IMR-90 (cell line): ENCODE measurements at places on chromosomes 2 and 18.

DNA sequence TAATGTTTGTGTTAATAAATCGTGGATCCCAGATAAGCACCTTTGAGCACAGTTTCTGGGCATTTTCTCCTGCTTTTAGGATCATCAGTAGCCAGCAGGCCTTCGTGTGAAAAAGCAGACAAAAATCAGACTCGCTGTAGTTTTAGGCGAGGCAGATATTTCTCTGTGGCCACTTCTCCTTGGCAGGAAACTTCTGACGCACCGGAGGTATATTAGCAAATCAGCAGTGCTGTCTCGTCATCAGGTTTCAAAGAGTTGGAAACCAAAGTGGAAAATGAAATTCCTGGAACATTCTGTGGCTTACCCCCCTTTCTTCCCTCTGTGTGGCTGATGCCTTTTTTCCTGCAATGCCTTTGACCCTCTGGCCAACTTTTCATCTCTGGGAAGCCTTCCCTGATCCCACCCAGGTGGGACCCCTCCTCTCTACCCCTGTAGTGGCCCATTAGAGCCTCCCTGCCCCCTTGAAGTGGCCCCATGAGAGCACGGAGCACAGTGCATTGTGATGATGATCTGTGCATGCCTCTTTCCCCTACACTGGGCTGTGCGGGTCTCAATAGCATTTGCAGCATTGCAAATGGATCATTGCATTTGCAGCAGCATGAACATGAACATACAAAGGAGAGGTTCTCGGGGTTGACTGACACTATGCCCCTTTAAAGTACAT, 93.3 kb downstream of the RNF144A start:
- peak; percentile 3 for DNase-seq

DNA sequence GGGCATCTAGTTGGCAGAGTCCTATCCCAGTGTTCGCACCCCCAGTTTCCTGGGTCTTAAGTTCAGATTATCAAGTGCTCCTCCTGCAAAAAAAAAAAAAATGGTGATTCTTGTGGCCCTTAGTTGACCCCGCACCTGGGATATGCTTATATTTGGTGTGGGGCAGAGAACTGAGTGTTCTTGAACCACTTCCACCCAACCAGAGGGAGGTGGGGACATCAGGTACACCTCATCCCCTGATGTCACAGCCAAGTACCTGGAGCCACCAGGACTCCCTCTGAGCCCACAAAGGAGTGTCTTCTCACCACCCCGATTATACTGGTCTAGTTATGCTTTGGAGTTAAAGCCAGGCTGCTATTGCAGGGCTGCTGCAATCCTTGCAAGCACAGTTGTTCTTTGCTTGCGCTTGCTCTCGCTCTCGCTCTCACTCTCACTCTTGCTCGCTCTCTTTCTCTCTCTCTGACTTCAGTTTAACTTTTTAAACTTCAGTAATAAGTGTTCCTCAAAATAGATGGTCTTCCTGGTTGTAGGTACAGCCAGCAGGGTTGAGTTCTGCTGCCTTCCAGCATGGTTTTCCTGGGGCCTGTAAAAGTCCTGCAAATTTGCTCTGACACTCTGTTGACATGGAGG, 265.7 kb downstream of the NEDD4L start:
- no peak for DNase-seq

DNA sequence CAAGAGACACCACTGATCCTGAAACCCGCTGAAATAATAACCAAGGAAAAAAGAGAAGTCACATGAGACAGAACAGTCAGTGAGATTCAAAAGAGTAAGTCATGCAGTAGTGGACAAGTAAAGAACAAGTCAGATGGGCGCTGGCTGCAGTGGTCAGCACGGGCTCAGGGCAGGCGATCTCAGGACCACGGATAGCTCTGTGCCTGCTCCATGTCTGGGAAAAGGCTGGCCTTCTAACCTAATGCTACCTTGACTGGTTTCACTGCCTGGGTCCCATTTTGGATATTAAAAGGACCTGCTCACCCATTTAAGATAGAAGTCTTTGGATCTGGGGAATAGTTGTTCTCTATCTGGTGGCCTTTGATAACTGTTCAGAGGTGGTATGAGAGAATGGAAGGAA, 61.7 kb upstream of the LCLAT1 start:
- DNase-seq: peak; percentile 63

DNA sequence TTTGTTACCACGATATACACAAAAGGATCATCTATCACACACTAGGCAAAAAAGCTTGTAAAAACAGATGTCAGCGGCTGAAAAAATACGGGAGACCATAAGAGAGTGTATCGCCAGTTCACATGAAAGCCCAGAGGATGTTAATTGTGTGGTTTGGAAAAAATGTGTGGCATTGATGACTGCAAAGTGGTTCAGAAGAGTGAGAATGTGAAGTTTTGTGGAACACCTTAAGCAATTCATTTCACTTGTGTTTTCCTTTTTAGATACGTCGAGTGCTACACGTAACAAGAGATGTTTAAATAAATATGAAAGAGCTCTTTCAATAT, 61.7 kb upstream of the DAPL1 start:
- no peak for DNase-seq

DNA sequence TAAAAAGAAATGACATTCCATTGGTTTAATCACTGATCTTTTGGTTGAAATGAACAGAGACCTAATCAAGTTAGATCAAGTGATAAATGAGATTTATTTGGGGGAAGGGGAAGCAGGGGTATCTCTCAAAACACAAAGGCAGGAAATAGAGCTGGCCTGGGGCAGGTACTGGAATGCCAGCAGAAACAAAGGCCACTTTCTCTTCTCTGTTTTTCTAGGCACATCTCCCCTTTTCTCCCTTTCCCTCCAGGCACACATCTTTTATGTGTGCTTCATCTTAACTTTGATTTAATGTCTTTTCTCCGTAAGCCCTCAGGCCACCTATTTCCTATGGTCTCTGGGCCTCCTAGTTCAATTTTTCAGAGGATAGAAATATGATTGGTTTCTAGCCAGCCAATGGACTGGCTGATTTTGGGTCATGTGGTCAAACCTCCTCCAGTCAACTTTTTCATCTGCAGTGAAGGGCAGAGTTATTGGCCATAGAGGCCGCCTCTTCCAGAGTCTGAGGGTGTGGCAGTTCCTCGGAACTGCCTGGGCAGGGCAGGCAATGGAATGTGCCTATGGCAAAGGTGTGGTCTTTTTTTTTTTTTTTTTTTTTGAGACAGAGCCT, 58.9 kb upstream of the FAM136A start:
- no peak for DNase-seq

- DNase-seq: no peak
Observed at GRCh38 chr2:78817430-78817829, 208.1 kb upstream of the REG3G start.

DNA sequence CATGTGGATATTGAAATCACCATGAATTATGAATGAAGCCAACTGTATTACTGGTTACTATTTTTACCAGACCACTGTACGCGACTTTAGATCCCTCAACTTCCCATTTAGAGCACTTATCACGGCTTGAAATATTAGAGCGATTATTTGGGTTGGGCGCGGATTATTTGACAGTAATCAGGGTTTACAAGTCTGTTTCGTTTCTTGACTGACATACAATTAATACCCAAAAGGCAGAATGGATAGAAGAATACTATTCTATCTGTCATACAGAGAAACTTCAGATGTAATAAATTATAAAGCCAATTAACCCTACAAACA, 496 bp upstream of the NAPG start:
- DNase-seq: no peak

DNA sequence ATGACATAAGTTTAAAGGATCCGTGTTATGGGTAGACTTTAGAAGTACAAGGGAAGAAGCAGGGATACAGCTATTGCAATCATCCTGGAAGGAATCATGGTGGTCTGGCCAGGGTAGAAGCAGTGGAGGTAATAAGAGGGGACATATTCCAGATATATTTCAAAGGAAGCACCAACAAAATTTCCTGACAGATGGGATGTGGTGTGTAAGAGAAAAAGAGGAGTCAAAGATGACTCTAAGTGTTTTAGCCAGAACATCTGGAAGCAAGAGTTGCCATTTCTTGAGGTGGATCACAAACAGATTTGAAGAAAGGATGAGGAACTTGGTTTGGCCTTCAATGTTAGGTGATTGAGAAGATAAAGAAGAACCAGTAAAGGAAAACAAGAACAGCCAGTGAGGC, 133.1 kb upstream of the CTAGE1 start:
- no peak for DNase-seq

DNA sequence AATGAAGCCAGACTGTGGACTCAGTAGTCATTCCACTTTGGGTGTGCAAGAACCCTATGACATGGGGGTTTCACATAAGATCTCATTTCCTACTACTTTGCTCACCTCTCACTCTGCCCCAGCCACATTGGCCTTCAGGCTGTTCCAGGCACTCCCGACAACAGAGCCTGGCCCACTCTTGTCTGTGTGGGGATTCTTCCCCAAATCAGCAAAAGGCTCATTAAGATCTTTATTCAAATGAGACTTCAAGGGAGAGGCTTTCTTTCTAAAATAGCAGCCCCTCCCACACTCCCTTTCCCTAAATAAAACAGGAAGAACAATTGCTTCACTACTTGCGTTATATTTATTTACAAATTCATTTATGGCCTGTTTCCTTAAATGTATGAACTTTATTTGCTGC, 3.5 kb upstream of the CDC42EP3 start:
- DNase-seq: no peak

DNA sequence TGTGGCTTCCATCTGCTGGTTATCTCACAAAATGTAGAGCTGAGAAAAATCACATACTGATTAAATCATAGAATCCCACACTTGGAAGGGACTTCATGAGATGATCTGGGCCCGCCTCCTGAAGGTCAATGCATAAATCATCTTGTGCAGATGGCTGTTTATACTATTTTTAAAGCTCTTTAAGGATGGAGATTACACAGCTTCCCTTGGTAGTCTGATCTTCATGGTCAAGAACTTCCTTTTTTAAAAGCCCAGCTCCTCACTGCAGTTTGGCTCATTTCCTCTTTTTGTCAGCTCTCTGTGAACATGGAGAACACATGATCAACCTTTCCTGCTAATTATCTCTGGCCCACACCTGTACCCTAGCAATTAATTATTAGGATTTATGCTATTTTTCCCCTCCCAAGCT, 25.9 kb downstream of the GCG start:
- peak; percentile 34 for DNase-seq

- DNase-seq: peak; percentile 24
Observed at GRCh38 chr2:65548576-65549256, 116.3 kb upstream of the SPRED2 start.

DNA sequence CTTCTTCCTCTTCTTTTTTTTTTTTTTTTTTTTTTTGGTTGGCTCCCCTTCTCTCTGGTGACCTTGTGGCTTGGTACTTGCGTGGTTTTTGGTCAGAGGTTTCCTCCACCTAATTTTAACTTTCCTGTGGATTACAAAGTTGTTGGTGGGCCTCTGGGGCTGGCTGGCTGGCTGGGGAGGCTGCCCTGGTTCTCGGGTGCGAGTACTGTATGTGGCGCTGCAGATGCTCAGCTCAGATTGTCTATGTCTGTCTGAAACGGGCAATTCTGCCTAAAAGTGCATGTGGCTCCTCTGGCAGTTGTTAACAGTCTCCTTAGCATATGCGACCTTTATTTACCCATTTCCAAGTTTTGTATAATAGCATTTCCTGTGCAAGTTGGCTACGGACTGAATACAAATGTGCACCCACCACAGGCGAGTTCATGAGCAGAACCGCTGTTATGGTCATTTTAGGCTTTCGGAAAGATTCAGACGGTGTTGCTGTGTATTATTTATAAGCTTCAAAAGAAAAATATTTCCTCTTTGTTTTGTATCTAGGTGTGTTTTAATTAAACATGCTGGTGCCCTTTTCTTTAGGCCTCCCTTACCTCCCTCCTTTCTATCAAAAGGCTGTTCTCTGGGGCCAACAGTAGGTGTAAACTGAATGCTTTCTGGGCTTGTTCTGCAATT, 4.4 kb downstream of the TBR1 start:
- DNase-seq: no peak

- no peak for DNase-seq
Observed at GRCh38 chr2:180716186-180717180, 263.9 kb upstream of the UBE2E3 start.

DNA sequence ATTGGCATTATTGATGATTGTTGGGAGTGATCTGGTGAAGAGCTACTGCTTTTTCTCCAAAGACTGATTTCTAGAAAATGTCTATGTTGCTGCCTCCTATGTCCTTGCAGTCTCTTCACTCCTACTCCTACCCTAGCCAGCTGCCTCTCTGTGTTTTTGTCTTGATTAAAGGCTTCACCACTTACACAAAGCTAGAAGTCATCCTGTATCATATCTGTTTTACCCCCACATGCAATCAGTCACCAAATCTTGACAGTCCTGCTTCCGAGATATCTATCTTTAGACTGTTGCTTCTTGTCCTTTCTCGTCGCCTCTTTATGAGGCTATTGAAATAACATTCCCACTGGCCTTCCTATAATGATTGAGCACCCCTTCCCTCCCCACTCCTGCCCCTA, 84.5 kb upstream of the ITGA4 start:
- DNase-seq: no peak
